8988T (cell line): ENCODE measurements at places on chromosomes 3 and 15.
A peak's percentile ranks its signal among the peaks of the same experiment; 100 is the strongest.

DNA sequence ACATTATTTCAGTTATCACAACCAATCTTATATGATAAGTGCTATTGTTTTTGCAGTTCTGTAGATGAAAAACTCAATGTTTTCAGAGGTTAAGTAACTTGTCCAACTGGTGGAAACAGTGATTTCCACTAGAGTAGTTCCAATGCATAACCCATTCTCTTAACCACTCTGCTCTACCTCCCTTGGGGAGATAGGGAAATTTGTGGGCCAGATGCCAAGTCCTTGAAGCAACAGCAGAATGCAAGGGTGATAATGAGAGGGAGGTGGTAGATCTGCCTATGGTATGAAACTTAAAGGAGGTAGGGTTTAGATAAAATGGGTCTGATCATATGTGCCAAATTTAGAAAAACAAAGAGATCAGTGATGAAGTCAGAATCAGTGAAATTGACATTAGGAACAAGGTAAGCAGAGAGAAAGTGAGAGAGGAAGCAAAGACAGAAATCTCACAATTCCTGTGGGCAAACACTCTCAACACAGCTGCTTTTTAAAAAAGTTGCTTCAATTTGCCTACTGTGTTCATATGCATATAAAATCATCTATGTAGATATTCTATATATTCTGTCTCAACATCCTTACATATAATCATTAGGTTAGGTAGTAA, 50.5 kb upstream of the UBP1 start:
- no peak for DNase-seq

GRCh38 chr3:105351821-105352220, 14.9 kb upstream of the ALCAM start:
- DNase-seq, result no peak

GRCh38 chr3:103406320-103406850, 971.6 kb downstream of the ZPLD1 start:
- DNase-seq, result no peak

DNA sequence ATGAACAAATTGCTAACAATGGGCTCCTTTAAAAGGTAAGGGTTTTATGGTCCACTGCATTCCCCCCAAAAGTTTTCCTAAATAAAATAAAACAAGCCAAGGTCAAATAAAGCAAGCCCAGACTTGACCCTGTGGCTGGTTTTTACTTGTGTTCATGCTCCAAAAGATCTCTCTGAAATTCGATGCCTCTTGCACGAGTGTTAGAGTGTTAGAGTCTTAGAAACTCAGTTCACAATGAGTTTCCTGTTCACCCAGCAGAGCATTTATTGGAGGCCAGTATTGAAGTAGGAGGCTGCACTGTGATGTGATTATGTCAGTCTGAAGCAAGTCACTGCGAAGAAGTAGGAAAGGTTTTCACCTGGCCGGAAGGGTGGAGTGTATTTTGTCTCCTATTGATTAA, 59.9 kb upstream of the LRTM1 start:
- no peak for DNase-seq

DNA sequence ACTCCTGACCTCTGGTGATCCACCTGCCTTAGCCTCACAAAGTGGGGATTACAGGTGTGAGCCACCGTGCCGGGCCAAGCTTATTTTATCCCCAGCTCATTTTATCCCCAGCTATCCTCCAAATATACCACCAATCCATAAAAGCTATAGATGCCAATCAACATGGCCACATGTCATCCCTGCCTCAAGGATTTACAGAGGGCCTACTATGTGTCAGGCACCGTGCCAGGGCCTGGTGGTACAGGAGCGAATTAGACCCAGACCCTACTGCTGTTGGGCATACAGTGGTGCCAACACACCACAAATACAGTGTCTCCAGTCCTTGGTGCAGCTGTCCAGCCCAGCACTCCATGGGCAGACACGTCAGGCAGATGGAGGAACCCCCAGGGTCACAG, 73.4 kb downstream of the SCN5A start:
- no peak for DNase-seq

- no peak for DNase-seq
Measured at GRCh38 chr3:62500556-62501288, 127.4 kb upstream of the FEZF2 start.

GRCh38 chr15:53695365-53695764, 64.1 kb downstream of the WDR72 start:
- no peak for DNase-seq

- no peak for DNase-seq
Measured at GRCh38 chr15:36271048-36271447, 308.4 kb upstream of the CDIN1 start.

DNA sequence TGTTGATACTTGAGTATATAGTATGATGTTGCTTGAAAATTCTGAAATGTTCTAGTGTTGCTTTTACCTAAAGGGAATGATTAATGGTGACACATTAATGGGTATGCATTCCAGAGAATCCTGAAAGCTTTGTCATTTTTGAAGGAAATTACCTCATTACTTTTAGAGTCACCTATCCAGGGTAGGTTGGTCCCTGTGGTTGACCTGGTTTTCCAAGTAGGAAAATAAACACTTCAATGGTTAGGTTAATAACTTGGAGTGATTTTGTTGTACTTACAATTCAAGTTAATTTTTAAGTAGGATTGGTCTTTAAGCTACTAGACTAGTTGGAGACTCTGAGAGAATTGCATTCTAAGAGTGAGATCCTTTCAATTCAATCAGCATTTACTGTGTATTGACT, 31.0 kb downstream of the MITF start:
- peak; percentile 21 for DNase-seq

DNA sequence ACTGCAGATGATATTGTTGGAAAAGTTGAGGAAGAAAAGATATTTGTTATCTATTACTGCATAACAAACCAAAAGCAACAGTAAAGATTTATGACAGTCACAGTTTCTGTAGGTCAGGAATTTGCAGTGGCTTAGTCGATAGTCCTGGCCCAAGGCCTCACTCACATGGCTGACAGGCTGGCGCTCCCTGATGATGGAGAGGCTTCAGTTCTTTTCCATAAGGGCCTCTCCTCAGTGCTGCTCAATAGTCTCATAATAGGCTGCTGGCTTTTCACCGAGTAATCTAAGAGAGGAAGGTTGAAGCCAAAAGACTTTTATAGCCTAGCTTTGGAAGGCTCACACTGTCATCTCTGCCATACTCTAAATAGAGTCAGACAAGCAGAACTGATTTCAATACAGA, 17.7 kb downstream of the IREB2 start:
- no peak for DNase-seq

- DNase-seq, result no peak
Measured at GRCh38 chr3:140530603-140531002, 147.3 kb upstream of the TRIM42 start.

- DNase-seq, result no peak
Measured at GRCh38 chr3:109644746-109645145, 307.4 kb upstream of the DPPA4 start.

DNA sequence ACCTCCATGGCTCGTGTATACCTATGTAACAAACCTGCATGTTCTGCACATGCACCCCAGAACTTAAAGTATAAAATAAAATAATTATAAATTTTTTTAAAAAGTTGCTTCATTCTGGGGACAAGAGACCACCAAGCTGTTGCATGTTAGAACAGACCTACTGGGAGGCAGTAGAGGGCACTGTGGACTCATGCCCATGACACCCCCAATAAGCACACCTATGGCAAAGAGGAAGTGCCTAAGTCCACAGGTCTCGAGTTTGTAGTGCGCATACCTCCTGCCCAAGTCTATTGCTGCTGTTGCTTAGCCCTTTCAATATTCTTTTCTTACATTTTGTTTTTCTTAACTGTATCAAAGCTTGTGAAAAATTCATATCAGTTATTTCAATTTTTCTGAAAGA, 267.9 kb upstream of the THBS1 start:
- no peak for DNase-seq

DNA sequence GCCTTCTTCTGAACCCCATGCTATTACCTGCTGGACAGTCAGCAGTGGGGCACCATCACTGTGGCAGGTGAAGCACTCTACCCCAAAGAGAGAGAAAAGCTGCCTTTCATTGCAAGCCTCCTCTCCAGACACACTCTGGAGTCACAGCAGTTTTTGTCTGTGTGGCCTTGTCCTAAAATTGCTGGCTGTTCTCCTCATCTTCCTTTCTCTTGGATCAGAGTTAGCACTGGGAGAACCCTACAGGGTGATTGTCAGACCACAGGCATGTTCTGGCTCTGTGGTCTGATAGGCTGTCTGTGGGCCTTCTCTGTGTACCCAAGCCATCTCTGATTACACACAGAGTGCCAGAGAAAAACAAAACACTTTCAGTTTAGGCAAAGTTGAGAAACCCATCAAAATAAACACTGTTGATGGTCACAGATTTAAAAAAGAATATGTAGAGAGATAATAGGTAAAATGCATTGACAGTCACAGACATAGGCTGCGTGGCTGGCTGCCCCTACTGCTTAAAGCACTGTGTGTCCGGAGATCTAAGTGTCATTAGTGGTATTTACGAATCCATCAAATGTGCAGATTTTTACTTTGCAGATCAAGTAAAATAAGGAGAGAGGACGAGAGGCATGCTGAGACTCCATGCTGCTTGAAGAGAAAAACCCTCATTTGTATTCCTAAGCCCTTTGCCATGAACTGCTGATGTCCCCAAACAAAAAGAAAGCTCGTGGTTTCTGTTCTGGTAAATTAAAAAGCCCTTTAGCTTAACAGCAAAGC, 689.9 kb downstream of the TUSC7 start:
- no peak for DNase-seq

- no peak for DNase-seq
Measured at GRCh38 chr15:70412794-70413193, 315.1 kb upstream of the TLE3 start.

GRCh38 chr3:104974316-104974715, 392.4 kb upstream of the ALCAM start:
- DNase-seq, result no peak

DNA sequence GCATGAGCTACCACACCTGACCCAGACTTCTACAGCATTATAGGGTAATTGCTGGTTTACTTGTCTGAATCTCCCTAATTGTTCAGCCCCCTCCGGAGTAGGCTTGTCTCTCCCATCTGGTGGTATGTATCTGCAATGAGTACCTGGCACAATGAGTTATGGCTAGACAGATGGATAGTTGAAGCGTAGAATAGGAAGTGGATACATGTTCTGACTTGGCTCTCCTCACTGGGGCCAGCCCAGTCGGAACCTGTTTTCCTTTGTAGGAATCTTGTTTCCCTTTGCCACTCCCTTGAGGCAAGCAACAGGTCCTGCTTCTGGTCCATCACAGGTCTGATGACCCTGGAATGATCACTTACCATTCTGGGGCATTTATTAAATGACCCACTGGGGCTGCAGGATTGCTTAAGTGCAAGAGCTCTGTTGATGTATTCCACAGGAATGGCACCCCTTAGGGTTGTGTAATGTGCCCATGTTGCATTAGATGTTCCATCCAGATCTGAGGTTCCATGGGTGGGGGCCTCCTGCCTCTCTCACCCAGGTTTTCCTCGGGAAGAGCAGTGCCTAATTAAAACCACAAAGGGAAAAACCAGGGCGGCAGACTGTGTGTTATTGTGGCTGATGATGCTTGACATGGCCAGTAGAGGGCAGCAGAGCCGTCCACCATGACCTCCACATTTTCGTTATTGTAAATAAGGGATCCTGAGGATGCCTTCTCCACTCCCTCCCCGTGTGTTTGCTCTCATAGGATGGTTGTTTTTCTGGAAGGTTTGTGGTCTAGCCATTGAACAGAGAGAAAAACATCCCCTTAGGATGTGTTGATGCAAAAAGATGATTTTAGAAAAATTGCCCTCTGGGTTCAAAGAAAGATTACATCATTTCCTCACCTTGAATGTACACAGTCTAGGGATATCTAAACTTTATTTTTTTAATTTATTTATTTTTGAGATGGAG, 58.0 kb downstream of the CMTM8 start:
- DNase-seq, result peak; percentile 67

DNA sequence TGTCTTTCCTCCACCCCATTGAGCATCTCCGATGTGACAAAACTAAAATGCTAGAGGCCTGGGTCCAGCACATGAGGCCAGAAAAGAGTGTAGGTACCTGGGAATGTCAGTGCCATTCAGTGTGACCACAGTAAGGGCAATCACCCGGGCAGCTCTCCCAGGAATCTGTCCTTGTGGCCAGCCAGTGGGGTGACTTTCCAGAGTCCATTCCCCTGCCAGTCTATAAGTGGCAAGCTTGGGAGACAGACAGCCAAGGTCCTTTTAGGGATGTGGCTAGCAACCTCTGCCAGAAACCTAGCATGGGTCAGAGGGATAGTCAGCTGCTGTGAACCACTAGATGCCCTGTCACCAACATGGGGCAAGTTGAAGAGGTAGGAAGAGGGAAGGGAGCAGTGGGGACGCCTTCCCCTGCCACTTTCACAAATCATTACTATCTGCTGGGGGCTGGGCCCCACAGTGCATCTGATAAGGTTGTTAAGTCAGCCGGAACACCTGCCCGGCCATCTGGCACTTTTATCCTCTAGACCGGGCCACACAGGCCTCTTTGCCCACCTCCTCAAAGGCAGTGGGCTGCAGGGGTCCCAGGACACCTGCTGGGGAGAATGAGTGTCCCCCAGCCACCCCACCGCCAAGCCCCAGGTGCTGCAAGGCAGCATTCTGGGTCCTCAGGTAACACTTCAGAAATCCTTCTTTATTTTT, 24.8 kb upstream of the DET1 start:
- no peak for DNase-seq

GRCh38 chr3:53989946-53990345, 98.3 kb upstream of the SELENOK start:
- no peak for DNase-seq

DNA sequence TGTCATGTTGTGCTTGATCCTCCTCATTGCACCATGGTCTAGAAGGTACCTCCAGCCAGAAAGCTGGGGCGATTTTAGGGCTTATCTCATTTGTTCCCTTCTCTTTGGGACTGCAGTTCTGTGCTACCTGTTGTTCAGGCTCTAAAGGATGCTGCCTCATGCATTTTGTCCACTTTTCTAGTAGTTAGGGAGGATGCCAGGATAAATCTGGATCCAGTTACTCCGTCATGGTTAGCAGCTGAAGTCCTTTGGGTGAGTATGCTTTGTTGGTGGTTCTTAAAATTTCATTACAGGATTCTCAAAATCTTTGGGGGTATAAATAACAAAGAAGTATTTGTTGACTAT, 8.9 kb downstream of the AKAP13 start:
- no peak for DNase-seq

DNA sequence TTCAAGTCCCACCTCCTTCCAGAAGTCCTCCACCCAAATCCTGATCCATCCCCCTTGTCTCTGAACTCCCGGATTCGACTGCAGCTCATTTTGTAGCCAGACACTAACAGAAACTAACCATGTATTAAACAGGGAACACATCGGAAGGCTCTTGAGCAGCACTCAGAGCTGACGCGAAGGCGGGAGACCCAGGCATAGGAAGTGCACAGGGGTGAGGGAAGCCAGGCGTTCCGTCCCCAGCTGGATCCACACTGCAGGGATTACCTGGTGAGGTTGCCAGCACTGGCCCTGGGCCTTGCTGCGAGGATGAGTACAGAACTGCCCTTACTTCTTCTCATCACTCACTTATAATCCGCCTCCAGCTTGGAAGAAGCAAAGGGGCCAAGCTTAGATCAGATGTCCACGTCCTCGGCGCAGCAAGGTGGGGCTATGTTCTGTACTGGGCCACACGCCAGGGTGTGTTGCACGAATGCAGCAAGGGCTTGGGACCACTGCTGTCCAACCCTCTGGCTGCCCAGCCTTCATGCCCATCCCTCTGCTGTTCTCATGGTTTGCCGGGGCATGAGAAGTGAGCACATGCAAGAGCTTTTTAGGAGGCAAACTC, 124.2 kb upstream of the SMAD3 start:
- DNase-seq, result no peak

- no peak for DNase-seq
Measured at GRCh38 chr15:85763157-85763556, 31.6 kb downstream of the KLHL25 start.
